ENCODE measurements at places on chromosomes 5 and 9.
A peak's percentile ranks its signal among the peaks of the same experiment; 100 is the strongest.

DNA sequence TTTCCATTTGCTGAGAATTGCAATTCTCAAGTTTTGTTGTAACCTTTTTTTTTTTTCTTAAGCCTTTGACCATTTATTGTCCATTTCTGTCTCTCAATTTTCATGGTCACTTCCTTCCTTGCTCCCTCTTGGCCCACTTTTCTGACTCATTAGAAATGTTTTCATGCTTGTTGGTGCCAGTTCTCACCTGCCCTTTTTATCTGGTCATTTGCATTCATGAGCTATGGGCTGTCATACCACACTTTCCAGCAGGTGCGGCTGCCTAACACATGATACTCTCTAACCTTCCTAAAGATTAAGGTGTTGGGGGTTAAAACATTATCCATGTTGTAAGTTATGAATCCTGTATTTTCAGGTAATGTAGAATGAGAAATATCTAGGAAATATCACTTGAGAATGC is 150.5 kb upstream of the TLX3 start:
- DNase-seq, result no peak

DNA sequence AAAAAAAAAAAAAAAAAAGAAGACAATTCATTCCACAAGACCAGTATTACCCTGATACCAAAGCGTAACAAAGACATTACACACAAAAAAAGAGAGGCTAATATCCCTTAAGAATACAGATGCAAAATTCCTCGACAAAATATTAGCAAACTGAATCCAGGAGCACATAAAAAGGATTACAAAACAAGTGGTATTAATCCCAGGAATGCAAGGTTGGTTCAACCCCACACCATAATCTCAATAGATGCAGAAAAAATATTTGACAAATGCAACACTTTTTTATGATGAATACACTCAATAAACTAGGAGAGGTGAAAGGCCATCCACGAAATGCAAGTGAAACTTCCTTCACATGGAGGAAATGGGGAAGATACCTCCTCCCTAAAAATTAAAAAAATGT is 80.1 kb upstream of the TLR4 start:
- DNase-seq, result no peak

GRCh38 chr5:98679963-98680362 is 93.5 kb upstream of the RGMB start:
- DNase-seq, result no peak

- DNase-seq, result no peak
These were observed 389.1 kb downstream of the ENC1 start for GRCh38 chr5:74251141-74252035.

- no peak for DNase-seq
These were observed 31.1 kb downstream of the SLC24A2 start for GRCh38 chr9:19757745-19758144.

- peak; percentile 7 for DNase-seq
These were observed 16.8 kb upstream of the SLC9A3 start for GRCh38 chr5:540906-541538.

DNA sequence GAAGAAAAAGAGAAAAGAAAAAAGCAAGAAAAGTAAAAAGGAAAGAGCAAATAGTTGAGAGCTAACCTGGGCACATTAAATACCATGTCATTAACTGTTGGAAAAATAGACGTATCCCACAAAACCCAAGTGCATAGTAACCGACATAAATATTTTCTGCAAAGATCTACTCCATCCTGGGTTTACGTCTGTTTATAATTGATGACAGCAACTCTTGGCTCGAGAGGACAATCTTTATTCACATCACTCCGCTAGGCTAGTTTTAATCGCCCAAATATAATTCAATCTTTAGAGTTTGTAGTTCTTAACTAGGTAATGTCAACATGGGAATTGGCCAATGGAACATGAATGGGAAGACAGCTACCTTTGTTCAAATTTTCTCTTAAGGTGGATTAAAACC is 321.7 kb upstream of the TNC start:
- no peak for DNase-seq

- DNase-seq, result no peak
These were observed 229.5 kb downstream of the CD180 start for GRCh38 chr5:66967102-66967501.

DNA sequence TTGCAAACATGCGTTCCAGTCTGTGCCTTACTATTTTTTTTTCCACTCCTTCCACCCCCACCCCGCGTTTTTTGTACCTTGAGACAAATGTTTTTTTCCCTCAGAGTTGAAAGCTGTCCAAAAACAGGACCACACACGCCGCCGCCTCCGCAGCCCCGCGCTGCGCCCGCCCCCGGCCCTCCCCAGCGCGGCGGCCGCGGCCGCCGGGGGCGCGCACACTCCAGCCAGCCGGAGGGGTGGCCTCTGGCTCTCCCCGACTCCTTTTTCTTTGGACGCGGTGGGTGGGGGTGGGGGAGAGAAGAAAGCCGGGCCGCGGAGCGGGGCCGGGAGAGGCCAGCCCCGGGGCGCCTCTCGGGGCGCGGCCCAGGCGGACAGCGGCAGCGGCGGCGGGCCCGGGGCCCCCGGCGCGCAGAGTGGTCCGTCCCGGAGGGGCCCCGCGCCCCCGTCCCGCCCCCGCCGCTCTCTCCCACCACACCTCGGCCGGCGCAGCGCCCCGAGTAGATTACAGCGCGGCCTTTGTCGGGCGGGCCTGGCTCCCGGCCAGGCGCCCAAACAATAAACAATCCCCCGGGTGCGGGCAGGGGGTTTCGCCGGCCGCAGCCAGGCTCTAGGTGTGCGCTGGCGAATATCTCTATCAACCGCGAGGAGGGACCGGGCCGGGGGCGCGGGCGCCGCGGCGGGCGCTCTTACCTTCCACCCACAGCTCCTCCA is 10.9 kb downstream of the PTCH1 start:
- DNase-seq, result peak; percentile 66

DNA sequence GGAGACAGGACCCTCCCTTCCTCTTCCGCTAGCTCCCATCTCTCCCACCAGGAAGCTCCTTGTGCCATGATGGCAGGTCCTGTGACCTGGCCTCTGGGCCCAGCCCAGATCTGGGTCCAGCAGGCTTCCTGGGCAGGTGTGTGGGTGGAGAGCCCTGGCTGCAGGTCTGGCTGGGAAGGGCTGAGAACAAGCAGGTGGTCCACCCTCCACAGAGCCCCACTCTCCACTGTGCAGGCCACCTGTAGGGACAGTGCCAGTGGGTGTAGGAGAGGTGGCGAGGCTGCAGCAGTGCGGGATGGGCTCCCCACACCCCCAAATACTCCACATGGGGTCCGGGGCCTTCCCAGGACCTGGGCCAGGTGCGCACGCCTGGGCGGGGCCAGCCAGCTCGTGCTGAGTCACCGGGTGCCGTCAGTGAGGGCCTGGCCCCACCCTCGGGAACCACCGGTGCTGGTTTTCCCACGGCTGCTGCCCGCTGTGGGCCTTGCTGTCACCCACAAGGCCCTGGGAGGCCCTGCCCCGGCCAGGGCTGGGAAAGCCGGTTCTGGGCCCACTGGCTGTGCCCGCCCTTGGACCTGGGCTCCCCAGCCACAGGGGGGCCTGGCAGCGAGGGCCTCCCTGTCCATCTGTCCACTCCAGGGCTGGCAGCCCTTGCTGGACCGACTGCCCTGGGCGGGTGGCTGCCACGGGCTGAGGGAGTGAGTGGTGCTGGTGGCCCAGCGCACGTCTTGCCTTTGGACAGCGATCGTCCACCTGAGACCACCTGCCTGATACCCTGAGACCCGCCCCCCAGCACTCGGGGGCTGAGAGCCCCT is 9.3 kb upstream of the NRARP start:
- DNase-seq, result no peak

DNA sequence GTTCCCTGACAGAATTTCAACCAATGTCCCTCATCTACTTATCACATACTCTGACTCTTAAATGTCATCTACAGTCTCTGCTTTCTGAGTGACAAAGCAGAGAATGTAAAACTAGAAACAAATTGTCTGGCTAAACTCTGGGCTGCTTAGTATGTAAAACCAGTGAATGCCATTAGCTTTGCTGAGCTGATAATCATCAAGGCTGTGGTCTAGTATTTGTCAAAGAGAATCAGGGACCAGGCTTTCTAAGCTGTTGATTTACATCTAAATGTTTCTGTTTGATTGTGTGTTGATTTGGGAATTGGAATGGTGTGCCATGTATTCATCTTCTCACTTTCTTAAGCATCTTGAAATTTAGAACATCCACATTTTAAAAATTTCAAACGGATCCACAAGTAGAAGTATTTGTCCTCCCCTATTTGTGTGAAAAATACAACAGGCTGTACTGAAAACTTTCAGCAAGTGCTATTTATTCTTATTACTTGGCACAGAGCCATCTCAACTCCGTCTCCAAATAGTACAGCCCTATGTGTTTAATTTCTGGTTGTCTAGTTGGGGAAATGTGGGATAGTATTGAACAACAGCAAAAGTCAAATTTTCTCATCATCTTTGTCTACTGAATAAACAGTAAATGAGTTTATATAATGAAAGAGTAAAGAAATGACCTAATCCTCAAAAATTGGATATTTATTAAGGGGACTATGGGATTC is 251.5 kb downstream of the KCTD16 start:
- DNase-seq, result no peak

GRCh38 chr5:14054111-14054854 is 88.9 kb upstream of the TRIO start:
- no peak for DNase-seq

DNA sequence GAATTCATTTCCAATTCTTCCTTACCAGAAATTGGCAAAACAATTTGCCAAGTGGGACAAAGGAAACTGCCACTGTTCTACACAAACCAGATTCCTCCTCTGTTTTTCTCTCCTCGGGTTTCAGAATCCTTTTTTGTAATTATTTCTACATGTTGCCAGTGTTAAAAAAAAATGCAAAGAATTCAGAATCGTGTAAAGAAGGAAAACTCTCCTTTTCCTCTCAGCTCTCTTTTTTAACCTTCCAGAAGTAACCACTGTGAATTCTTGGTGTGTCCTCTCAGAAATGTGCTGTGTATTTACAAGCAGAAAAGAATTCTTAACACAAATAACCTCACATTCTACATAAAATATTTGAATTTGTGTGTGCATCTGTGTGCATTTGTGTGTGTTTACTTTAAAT is 224.6 kb downstream of the DRD1 start:
- no peak for DNase-seq

DNA sequence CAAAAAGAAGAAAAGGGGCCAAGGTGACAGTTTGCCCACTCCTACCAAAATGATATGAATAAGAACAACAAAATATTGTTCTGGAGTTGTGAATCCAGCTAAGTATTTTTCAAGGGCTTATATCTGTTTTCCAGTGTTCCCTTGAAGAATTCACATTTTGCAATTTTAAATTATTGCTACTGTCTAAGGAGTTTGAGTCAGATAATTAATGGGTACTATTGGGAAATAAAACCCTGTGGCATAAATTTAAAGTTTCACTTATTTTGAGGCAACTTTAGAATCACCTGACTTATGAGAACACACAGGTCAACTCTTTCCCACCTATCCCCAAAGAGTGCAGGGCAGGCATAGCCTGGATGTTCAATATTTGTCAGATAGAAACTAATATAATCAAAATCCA is 188.0 kb upstream of the GHR start:
- DNase-seq, result no peak

DNA sequence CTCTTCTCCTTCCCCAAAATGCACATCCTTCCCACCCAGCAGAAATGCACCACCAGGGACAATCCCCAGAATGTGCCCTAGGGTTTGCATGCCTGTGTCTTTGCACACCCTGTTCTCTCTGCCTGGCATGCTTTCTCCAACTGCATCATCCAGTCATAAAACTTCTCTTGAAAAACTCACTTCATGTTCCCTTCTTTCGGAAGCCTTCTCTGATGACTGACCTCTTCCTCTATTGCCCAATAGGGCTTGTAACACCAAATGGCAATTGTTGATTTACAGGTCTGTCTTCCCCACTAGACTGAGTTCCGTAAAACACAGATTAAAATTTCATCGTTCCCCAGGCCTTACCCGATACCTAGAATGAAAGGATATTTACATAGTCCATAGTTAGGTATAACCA is 83.1 kb upstream of the SPOCK1 start:
- DNase-seq, result no peak

DNA sequence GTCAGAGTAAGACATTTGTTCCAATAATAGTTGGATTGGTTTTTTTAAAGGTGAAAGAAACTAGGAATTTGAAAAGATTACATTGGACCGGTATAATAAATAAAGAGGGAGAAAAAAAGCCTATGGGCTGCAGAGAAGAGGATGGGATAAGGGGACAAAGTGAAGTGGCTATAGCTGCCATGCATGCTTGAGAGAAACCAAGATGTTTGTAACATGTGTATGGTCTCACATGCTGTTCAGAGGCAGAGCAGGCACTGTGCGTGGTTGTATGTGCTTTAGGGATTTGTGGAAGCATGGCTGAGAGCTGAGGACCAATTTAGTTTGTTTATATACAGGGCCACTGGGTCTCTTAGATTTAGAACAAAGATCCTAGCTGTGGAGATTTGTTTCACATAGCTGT is 32.7 kb downstream of the LNPEP start:
- DNase-seq, result no peak
